Lung (tissue), 17 donors: ENCODE measurements at places on chromosomes 12 and 14.
A peak's percentile ranks its signal among the peaks of the same experiment; 100 is the strongest.

DNA sequence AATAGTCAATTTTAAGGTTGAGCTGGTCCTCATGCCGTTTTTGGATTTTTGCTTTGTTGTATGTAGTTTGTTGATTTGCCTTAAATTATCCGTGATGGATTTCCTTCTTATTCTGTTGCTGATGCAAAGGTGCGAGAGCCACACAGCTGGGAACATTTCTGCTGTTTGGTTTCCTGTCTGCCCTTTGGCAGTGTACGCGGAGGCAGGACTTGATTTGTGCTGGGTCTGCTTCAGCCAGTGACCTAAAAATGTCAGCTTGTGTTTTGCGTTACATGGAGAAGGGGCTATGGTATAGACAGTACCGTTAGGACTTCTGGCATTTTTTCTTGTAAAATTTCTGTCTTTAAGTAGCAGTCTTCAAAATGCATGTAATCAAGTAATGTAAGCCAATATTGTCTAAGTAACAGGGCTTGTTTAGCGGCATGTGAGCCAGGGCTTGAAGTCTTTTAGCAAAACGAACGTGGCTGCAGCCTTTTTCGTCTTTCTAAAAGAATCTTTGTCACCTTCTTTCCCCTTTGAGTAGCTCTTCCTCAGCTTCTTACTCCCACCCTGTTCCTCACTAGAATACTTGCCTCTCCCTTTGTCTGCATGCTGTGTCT lies 18.2 kb upstream of the RD3L start:
- H3K36me3 ChIP-seq = no peaks in the 10 kb centered on the region
- H3K27ac ChIP-seq = no peak overlapping the region
- no peaks in the 10 kb centered on the region for H3K27me3 ChIP-seq
- DNase-seq = peak; percentile 10
- H3K4me1 ChIP-seq = no peaks in the 10 kb centered on the region

DNA sequence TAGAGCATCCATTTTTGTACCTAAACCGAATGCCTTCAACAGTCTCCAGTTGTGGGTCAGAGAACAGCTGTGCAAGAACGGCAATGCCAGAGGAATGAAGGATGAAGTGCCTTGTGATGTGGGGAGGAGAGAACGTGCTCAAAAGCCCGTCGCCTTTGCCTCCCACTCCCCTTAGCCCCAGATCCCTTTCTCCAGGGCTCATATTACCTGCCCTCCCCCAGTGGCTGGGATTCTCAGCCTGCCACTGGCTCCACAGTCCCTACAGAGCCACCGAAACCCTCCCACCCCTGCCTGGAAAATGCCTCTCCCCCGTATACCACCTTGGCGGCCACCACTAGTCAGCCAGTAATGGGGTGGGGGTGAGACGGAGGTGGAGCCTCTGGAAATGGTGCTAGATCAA lies 158.5 kb downstream of the ZFP36L1 start:
- H3K4me3 ChIP-seq = no peak overlapping the region
- no peaks in the 10 kb centered on the region for H3K27me3 ChIP-seq
- peak; percentile 87 for DNase-seq
- peaks cover 54% of the 10 kb centered on the region for H3K4me1 ChIP-seq
- H3K36me3 ChIP-seq = no peaks in the 10 kb centered on the region
- peak overlapping the region; percentile 58 for H3K27ac ChIP-seq

- no peaks in the 10 kb centered on the region for H3K27me3 ChIP-seq
- no peaks in the 10 kb centered on the region for H3K4me1 ChIP-seq
- DNase-seq = no peak
- no peak overlapping the region for H3K27ac ChIP-seq
Measured at GRCh38 chr12:32322354-32322753, 77.0 kb upstream of the FGD4 start.

DNA sequence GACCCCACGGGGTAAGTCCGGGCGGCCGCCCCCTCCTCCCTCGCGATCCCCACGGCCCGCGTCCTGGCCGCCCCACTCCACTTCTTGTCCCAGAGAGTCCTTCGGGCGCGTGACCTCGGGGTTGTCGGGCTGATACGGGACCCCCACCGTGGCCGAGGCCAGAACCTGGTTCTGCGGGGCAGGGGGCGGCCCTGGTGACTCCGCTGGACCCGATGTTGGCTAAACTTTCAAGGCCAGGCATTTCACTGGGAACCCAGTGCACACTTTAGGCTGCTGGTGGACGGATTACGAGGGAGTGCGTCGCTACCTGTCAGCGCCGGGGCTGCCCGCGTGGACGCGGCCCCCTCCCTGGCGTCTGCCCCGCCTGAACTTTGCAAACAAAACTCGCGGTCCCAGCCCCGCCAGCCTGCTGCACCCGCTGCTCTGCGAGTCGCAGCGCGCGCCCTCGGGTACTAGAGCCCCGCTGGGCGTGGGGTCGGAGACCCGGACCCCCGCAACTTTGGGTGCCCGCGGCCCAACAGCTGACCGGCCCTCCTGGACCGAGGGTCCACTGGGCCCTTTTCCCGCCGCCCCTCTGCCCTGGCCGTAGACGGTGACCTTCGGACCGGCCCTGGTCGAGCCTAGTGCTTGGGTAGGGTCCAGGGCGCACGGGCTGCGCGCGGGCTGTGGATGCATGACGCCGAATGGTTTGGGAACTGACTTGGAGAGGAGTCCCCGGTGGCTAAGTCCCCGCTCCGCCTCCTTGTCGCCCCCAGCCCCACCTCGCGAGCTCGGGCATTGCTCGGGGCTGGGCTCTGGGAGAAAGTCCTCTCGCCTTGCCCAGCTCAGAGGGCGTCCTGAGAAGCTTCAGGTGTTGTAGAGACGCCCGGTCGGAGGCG lies 624 bp downstream of the RIN3 start:
- H3K4me3 ChIP-seq = peak overlapping the region; percentile 84
- no peaks in the 10 kb centered on the region for H3K27me3 ChIP-seq
- no peak for DNase-seq
- H3K27ac ChIP-seq = peak overlapping the region; percentile 82
- H3K4me1 ChIP-seq = no peaks in the 10 kb centered on the region

GRCh38 chr12:119302451-119303080 lies 32.0 kb upstream of the CCDC60 start:
- H3K4me1 ChIP-seq = no peaks in the 10 kb centered on the region
- no peaks in the 10 kb centered on the region for H3K27me3 ChIP-seq
- H3K27ac ChIP-seq = no peak overlapping the region
- peak; percentile 49 for DNase-seq
- no peak overlapping the region for H3K4me3 ChIP-seq
- H3K36me3 ChIP-seq = no peaks in the 10 kb centered on the region

DNA sequence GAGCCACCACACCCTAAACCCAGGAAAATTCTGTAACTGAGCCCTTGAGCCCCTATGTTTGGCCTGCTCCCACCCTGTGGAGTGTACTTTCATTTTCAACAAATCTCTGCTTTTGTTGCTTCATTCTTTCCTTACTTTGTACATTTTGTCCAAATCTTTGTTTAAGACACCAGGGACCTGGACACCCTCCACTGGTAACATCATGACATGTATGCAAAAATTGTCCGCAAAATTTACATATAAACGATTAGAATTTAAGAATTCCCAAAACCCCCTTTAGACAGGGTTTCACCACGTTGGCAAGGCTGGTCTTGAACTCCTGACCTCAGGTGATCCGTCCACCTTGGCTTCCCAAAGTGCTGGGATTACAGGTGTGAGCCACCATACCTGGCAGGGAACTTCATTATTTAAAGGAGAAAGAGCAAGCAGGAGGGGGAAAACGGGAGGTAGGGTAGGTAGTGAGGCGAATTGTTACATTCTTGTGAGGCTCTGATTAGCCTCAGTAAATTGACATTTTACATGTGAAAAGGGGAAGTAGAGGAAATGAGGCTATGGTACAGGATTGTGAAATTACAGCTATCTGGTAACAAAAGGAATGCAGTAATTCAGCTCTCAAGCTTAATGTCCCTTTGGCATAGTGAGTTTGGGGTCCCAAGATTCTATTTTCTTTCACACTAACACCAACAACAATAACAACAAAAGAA lies 27.6 kb downstream of the TUBA1A start:
- H3K36me3 ChIP-seq = no peaks in the 10 kb centered on the region
- H3K4me3 ChIP-seq = no peak overlapping the region
- no peak overlapping the region for H3K27ac ChIP-seq
- DNase-seq = peak; percentile 4
- no peaks in the 10 kb centered on the region for H3K4me1 ChIP-seq

DNA sequence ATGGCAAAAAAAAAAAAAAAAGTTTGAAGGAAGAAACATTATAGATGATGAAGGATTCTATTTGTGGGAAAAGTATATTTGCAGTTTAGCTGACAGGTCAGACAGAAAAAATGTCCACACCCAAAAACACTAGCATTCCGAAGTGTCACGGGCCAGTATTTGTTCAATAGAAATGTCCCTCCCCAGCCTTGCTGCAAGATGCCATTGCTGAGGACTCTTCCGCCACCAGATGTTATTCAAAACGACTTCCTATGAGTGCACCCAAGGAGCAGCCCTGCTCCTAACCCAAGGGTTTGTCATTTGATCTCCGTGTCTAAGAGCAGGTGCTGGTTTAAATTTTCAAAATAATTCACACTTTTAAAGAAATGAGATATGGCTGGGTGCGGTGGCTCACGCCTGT lies 163.1 kb downstream of the GCH1 start:
- no peak overlapping the region for H3K27ac ChIP-seq
- H3K4me1 ChIP-seq = no peaks in the 10 kb centered on the region
- H3K27me3 ChIP-seq = no peaks in the 10 kb centered on the region
- H3K36me3 ChIP-seq = no peaks in the 10 kb centered on the region
- H3K4me3 ChIP-seq = no peak overlapping the region

GRCh38 chr14:95460647-95461478 lies 55.6 kb downstream of the SYNE3 start:
- no peak overlapping the region for H3K27ac ChIP-seq
- peaks cover 3% of the 10 kb centered on the region for H3K36me3 ChIP-seq
- DNase-seq = peak; percentile 67
- H3K4me1 ChIP-seq = peaks cover 16% of the 10 kb centered on the region
- no peak overlapping the region for H3K4me3 ChIP-seq
- H3K27me3 ChIP-seq = no peaks in the 10 kb centered on the region

DNA sequence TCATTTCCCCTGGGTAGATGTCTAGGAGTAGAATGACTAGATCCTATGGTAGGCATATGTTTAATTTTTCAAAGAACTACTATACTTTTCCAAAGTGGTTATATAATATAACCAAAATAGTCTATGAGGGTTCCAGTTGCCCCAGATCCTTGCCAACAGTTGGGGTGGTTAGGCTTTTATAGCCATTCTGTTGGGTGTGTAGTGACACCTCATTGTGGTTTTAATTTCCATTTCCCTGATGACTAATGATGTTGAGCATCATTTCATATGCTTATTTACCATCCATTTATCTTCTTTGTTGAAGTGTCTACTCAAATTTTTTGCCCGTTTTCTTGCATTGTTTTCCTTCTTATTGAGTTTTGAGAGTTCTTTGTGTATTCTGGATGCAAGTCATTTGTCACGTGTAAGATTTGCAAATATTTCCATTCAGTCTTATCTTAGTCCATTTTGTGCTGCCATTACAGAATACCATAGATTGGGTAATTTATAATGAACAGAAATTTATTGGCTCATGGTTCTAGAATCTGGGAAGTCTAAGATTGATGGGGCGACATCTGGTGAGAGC lies 4.7 kb downstream of the SYNE2 start:
- H3K27me3 ChIP-seq = no peaks in the 10 kb centered on the region
- H3K4me1 ChIP-seq = peaks cover 8% of the 10 kb centered on the region
- no peak overlapping the region for H3K27ac ChIP-seq

DNA sequence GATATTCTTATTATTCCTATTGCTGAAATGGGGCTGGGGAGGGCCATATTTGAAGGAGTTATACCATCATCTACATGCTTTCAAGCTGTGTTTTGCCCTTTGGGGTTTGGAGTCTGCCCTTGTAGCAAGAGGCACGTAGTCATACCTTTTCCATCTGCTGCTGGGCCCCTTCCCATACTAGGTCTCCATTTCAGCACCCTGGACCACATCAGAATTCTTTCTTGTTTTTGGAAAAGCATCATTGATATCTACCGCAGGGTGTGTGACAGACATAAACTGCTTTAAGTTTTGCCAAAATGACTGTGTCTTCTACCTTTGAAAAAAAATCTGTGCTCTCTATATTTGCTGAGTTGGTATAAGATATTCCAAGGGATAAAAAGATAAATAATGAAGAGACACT lies 12.3 kb upstream of the DUSP6 start:
- DNase-seq = no peak
- peaks cover 2% of the 10 kb centered on the region for H3K36me3 ChIP-seq
- H3K4me3 ChIP-seq = no peak overlapping the region
- H3K4me1 ChIP-seq = peaks cover 8% of the 10 kb centered on the region

DNA sequence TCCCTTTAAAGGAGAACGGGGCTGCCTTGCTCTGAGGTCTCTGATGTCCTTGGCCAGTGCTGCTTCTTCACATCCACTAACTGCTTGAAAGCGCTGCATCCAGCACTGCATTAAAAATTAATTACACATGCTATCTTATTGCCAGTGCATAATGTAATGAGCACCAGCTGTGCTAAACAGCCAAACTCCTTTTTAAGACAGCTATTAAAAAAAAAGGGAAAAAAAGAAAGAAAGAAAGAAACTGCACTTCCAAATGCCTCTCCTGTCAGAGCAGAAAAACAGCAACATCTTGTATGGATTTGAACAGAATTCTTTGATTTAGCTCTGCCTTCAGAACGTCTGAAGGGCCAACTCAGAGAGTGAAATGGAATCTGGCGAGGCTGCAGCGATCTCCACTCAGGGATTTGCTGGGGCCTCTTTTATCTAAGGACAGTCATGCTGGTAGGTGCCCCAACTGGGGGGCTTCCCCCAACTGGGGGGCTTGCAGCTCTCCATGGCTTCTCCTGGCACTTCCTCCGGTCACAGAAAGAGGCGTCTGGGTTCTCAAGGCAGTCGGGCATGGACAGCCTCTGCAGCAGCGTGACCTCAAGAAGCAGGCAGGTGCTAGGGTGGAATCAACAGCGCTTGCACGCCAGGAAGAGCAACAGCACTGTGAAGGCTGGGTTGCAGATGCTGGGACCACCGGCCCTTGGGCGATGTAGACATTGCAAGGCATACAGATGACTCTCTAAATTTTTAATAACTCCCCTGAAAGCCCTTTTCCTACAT lies 46.4 kb downstream of the BCL11B start:
- peaks cover 20% of the 10 kb centered on the region for H3K4me1 ChIP-seq
- no peaks in the 10 kb centered on the region for H3K36me3 ChIP-seq
- H3K4me3 ChIP-seq = no peak overlapping the region
- no peaks in the 10 kb centered on the region for H3K27me3 ChIP-seq
- peak; percentile 92 for DNase-seq

GRCh38 chr14:69972755-69973154 lies 93.5 kb downstream of the SMOC1 start:
- no peaks in the 10 kb centered on the region for H3K4me1 ChIP-seq
- H3K27ac ChIP-seq = no peak overlapping the region
- no peak overlapping the region for H3K4me3 ChIP-seq
- H3K36me3 ChIP-seq = no peaks in the 10 kb centered on the region

DNA sequence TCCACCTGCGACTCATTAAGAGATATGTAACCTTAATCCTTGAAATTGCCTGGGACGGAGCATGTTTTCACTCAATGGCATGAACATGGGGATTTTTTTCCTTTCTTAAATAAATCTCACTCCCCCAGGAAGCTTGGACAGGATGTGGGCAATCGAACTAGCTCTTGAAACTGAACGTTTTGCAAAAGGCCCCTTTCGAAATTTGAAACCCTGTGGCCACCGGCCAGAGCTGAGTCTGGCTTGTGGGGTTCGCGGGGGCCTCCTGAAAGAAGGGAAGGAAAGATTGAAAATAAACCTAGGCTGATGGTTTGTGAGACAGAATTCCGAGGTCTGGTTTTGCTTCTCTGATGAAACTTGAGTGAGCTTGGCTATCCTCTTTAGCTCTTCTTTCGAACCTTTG lies 101.4 kb upstream of the RTL1 start:
- no peaks in the 10 kb centered on the region for H3K36me3 ChIP-seq
- H3K27ac ChIP-seq = no peak overlapping the region
- H3K4me3 ChIP-seq = no peak overlapping the region
- H3K27me3 ChIP-seq = no peaks in the 10 kb centered on the region
- peaks cover 19% of the 10 kb centered on the region for H3K4me1 ChIP-seq

GRCh38 chr14:68230950-68231717 lies 411.6 kb downstream of the RAD51B start:
- no peaks in the 10 kb centered on the region for H3K27me3 ChIP-seq
- H3K36me3 ChIP-seq = no peaks in the 10 kb centered on the region
- no peak overlapping the region for H3K27ac ChIP-seq
- no peak overlapping the region for H3K4me3 ChIP-seq
- peak; percentile 49 for DNase-seq
